ENCODE measurements at places on chromosomes 13 and 19.
A peak's percentile ranks its signal among the peaks of the same experiment; 100 is the strongest.

DNA sequence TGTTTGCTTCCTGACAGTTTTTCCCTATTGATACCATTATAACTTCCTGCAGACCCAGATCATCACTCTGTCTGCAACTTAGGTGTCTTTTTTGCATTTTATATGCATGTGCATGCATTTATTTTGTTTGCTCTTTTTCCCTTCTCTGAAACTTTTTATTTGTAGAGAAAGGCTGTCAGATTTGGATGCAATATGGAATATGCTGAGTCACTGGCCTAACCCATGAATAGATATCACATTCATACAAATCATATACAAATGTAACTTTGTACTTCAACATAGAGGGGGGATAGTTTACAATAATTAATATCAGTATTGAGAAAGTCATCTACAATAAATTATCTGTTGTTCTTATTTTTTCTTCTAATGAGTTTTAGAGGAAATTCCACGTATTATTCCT lies 1465.0 kb downstream of the EFNB2 start:
- no peak for DNase-seq

DNA sequence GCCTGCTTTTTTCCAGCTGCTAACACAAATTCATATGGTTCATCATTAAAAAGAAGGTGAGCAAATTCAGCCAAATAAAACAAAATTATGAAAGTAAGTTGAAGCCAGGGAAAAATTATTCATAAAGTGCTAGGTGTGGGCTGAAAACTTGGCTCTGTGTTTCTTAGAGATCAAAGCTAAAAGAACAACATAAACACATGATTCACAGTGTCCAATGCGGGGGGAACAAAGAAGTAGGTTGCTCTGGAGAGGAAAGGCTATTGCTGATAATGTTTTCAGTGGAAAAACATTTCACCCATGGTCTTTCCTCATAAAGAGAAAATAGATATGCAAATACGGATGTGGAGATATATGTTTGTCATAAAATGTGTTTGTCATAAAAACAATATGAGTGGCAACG lies 1691.5 kb upstream of the SLC10A2 start:
- DNase-seq = no peak

DNA sequence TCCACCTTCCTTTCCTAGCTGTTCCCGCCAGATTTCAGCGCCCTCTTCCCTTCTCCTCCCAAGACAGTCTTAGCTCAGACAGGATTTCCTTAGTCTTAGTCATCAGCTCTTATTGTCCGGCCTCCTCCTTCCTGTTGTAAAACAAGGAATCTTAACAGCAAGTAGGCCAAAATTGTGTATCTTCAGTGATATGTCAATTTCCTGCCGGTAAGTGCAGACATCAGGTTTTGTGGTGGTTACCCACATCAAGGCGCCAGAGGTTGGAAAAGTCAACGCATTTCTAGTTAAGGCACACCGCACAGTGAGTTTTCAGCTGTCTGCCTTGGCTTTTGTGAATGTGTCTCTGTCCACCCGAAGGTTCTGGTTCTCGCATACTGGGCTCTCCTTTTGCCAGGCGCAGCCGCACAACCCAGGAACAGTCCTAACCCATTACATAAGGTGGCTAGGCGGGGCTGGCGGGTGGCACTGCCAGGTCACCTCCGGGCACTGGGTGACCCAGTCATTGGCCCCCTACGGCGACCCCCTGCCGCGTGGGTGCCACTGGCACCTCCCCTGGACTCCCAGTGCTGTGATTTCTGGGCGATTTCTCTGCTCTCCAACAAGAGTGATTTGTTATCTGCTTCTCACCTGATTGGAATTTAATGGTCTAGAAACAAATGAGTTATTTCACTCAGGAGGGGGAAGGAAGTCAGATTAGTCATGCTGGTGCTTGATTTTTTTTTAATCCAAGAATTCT lies 12.9 kb downstream of the COL4A2 start:
- DNase-seq = peak; percentile 68

GRCh38 chr13:32660227-32660626 lies 74.0 kb downstream of the PDS5B start:
- no peak for DNase-seq

DNA sequence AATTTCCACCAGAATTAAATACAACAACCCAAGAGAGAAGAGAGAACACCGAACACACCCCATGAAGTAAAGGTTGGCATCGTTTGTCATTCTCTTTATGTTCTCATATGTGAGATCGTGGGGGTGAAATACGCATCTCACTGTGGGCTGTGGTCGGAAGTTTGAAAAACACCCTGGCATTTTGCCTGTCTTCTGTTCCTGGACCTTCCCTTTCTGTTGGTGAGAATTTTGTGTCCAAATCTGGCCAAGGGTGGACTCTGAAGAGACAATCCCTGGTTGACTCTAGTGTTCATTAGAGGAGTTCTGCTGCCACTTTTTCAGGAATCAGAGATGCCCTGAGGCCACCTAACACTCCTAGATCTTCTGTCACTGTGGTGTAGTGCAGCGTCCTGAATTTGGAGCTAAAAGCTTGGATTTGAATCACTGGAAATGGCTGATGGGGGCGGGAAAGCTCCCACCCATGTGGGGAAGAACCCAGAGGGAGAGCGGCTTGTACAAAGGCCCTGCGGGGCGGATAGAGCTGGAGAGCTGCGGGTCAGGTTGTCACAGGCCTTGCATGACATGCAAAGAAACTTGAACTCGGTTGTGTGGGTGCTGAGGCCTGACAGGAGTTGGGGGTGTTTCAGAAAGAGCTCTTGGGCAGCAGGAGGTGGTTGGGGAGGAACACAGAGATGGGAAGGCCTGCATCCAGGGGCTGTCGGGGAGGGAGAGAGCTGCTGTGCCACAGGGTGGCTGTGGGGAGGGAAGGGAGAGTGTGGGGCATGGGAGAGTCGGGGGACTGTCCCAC lies 11.1 kb upstream of the SPATA13 start:
- DNase-seq = no peak

DNA sequence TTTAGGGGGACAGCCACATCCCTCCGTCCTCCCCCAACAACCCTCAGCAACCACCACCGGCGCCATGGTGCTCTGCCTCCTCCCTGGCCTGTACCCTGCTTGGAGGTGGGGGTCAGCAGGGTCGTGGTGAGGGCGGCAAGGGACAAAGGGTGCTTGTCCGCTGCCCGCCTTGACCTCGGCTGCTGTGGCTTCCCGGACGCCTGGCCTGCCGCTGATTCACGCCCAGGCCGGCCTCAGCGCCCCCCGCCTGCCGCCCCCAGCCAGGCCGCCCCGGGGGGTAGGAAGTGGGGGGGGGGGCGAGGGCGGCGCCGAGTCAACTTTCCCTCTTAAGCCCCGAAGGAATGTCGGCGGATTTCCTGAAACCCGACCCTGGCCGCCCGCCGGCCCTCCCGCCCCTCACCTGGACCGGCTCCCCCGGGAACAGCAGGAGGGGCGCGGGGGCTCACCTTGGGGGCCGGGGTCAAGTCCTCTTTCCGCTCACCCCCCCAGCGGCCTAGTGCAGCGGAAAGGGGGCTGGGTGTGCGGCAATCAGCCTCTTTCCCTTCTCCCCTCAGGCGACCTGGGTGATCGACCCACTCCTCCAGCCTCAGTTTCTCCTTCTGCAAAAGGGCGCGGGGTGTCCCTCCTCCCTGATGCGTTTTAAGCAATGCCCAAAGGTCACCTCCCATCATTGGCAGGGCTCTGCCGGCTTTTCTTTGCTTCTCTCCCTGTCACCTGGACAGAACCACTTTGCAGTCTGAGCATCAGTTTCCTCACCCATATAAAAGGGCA lies 1.9 kb upstream of the TMEM59L start:
- no peak for DNase-seq

DNA sequence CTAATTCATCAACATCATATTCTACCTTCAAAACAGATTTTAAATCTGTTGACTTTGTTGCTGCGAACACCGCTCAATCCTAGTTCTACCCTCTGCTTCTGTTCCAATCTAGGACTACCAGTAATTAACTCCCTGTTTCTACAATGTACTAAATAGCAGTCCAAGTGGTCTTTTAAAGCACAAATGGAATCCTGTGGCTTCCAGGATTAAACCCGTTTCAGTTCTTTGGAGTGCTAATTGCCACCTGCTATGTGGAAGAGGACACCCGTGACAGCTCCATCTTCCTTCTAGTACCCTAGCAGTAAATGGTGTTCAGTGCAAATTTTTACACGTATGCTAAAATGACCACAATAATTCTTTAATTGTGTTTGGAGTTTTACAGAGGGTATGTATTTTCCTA lies 232.1 kb downstream of the TDRD3 start:
- DNase-seq = no peak

- DNase-seq = no peak
Observed at GRCh38 chr19:1873524-1874473, 10.4 kb upstream of the KLF16 start.

DNA sequence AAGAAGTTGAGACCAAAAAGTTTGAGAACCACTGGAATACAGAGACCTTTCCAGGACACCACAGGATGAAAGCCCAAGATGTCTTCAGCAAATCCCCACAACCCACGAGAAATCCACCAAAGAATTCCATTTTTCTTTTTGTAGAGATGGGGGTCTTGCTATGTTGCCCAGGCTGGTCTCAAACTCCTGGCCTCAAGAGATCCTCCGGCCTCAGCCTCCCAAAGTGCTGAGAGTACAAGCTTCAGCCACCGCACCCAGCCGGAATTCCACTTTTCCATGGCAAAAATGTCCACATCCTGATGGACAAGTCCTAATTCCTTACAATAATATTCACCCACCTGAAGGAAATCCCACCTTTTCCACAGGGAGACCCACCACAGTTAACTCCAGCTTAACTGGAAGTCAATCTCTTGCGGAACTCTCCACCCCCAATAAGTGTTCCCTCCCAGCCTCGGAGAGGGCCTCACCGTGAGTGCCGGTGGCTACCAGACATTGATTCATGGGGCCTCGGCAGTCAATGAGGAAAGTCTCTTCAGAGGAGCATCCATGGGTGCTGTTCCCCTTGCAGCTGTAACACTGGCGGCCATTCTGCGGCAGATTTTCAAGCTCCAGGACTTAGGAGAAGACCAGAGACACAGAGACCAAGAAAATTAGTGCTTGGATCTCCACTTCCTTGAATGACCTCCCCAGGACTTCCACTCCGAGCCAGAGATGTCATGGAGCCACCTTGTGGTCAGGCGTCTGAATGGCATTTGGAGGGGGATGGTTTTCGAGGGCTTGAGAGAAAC lies 12.3 kb upstream of the CADM4 start:
- DNase-seq = peak; percentile 51

- no peak for DNase-seq
Observed at GRCh38 chr19:14700711-14701375, 11.0 kb downstream of the ZNF333 start.

DNA sequence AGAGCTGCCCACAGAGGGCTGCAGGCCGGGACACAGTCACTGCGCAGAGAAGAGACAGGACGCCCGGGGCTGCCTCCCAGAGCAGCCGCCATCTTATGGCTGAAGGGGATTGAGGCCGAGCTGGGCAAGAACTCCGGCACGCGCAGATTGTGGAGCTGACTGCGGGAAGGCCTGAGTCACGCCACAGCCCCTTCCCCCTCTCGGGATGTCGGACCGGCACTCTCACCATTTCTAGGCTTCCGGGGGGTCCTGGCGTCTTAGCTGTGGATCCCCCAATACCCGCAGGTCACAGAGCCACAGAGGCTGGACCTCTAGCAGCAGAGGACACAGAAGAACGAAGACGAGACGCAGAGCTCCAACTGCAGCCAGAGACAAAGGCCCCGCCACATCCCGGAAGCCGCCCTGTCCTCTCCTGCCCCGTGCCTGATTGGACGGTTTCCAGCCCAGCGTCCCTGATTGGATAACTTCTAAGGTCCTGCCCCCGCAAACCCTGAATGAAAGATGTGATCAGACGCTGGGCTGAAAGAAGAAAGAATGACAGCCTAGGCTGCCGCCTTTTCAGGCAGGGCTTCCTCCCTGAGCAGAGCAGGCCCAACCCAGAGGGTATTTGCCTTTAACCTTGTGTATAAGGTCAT lies at the start of gene ZNF43:
ZNF43 (minus strand) TSS at position 373 of the 635 bp plus-strand sequence; CDS start at position 229, 144 bp downstream.
- DNase-seq = peak; percentile 85

DNA sequence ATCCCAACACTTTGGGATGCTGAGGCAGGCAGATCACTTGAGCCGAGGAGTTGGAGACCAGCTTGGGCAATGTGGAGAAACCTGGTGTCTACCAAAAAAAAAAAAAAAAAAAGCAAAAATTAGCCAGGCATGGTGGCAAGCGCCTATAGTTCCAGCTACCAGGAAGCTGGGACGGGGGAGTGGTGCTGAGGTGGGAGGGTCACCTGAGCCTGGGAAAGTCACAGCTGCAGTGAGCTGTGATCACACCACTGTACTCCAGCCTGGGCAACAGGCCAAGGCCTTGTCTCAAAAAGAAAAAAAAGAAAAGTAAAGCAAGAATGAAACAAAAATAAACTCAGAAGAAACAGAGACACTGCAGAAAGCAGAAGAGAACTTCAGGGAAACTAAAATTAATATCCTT lies 31.6 kb downstream of the MTRF1 start:
- DNase-seq = no peak

- no peak for DNase-seq
Observed at GRCh38 chr19:7902796-7903243, 857 bp upstream of the MAP2K7 start.

GRCh38 chr13:95463531-95463930 lies 89.0 kb upstream of the CLDN10 start:
- DNase-seq = no peak

- DNase-seq = peak; percentile 16
Observed at GRCh38 chr13:45681113-45681512, 21.0 kb upstream of the CBY2 start.

DNA sequence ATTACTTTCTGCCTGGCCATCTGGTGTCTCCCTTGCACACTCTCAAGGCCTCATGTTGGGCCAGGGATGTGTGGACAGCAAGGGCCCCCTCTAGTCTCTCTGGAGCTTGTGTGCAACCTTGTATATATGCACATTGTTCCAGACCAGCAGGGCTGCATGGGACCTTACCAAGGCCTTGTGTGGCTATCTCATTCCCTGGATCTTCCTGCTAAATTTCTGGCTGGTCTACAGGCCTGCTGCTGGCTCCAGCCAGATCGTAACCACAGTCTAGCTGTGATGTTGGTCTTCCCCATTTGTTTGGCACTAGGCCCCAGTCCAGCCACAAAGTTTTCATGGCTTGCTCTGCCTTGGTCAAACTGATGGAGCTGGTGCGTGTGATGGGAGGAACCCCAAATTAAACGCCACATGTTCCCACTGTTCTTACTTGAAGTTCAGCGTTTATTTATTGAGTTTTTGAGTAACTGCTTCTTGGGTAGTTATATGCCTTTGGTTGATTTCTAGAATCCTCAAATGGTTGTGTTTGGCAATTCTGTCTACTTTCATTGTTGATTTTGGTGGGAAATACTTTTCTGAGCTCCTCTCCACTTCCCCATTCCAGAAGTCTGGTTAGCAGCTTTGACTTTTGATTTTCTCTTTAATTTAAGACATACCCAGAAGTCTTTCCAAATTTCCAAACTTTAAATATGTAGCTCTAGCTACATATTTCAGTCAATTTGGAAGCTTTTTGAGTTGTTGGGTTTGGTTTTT lies 56.4 kb downstream of the SIPA1L3 start:
- DNase-seq = peak; percentile 11
